Activated naive CD8-positive, alpha-beta T cell treated with anti-CD3 and anti-CD28 coated beads, Interleukin-2, amount 10 ng/mL, durations not matched to agents 7 days and 5 days (primary cell): ENCODE measurements at places on chromosomes 6 and 20. TPM values are rescaled to one million over a fixed set of nuclear protein-coding genes. Genes with fewer than 3 reads are reported as not detected.

Gene RNF144B
- total RNA-seq = 2.3 TPM

- H3K27ac ChIP-seq = no peak overlapping the region
- no peaks in the 10 kb centered on the region for H3K36me3 ChIP-seq
- peaks cover 12% of the 10 kb centered on the region for H3K4me1 ChIP-seq
- no peak for DNase-seq
Measured at GRCh38 chr6:7910298-7910653, 312 bp downstream of the TXNDC5 start.

DNA sequence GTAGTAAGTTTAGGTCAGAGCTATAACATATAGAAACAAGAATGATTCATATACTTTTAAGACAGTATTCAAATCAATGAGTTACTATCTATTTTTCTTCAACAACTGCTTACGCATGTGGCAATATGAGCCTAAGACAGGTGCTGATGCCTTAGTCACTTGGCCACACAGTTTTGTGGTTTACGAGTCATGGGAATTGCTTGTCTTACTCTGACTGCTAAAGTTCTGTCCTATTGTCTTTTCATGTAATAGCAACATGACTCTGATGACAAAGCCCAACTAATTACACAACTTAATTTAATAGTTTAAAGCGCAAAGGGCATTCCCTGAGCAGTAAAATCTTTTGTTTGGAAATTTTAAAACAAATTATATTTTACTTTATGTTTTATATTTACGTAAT is 159.3 kb upstream of the CENPW start:
- H3K4me3 ChIP-seq = no peak overlapping the region
- H3K27me3 ChIP-seq = no peaks in the 10 kb centered on the region
- no peak for DNase-seq

GRCh38 chr6:6039946-6040509 is 33.3 kb upstream of the NRN1 start:
- no peaks in the 10 kb centered on the region for H3K36me3 ChIP-seq
- peaks cover 5% of the 10 kb centered on the region for H3K4me1 ChIP-seq
- no peak overlapping the region for H3K27ac ChIP-seq
- no peak overlapping the region for H3K4me3 ChIP-seq
- H3K27me3 ChIP-seq = peaks cover 34% of the 10 kb centered on the region

DNA sequence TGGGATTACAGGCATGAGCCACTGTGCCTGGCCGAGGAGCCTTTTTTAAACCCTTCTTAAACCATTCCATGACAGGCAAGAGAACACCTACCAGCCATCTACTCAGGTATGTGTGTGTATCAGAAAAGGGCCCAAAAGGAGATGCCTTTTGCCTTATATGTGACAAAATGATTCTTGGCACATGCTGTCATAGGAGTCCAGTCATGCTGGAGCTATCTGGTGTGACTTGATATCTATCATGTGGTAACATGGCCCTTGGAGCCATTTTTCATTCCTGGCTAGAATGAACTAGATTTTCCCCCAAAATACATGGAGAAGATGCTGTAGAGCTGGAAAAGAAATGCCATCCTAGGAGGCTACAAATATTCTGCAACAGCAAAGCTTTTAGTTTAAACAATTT is 129.1 kb downstream of the DST start:
- no peaks in the 10 kb centered on the region for H3K36me3 ChIP-seq
- H3K27ac ChIP-seq = no peak overlapping the region
- no peak overlapping the region for H3K4me3 ChIP-seq
- no peaks in the 10 kb centered on the region for H3K27me3 ChIP-seq
- peaks cover 2% of the 10 kb centered on the region for H3K4me1 ChIP-seq

Gene NUP153
- 68.5 TPM for total RNA-seq

GRCh38 chr6:166355552-166355951 is 13.2 kb upstream of the SFT2D1 start:
- no peak overlapping the region for H3K27ac ChIP-seq
- H3K4me1 ChIP-seq = peaks cover 3% of the 10 kb centered on the region
- peaks cover 63% of the 10 kb centered on the region for H3K27me3 ChIP-seq
- no peaks in the 10 kb centered on the region for H3K36me3 ChIP-seq
- H3K4me3 ChIP-seq = no peak overlapping the region

DNA sequence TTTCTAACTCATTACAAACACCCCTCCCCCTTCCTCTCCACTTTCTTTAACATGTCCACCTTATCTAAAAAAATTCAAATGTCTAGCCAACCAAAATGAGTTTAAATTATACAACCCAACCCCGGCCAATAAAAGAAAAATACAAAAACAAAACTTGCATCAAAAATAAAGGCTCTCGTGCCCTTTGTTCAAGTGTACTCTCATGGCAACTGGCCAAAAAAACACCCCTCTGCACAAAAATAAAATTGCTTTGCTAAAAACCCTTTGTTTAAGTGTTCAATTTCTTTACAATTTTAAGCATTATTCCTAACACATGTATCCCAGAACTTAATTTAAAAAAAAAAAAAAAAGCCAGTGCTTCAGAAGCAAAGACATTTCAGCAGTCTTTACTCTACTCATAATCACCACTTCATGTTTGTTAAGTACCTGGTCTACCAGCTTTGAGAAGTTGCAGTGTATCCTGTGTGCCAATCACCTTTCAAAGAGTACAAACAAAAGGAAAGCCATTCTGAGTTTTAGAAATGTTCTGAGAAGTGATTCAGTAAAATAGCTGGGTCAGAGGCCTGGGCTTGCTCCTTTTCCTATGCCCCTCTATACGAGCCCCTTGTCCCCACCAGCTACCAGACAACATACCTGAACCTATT is 87.5 kb downstream of the MDN1 start:
- no peaks in the 10 kb centered on the region for H3K4me1 ChIP-seq
- DNase-seq = no peak
- no peaks in the 10 kb centered on the region for H3K27me3 ChIP-seq
- peak overlapping the region; percentile 11 for H3K27ac ChIP-seq

- no peak overlapping the region for H3K27ac ChIP-seq
- no peak for DNase-seq
- H3K4me3 ChIP-seq = no peak overlapping the region
- H3K36me3 ChIP-seq = no peaks in the 10 kb centered on the region
- H3K4me1 ChIP-seq = no peaks in the 10 kb centered on the region
Measured at GRCh38 chr6:14946753-14947152, 299.1 kb upstream of the JARID2 start.

Gene RIMS1
- not detected for total RNA-seq
